ENCODE measurements at places on chromosomes 7 and 10.

DNA sequence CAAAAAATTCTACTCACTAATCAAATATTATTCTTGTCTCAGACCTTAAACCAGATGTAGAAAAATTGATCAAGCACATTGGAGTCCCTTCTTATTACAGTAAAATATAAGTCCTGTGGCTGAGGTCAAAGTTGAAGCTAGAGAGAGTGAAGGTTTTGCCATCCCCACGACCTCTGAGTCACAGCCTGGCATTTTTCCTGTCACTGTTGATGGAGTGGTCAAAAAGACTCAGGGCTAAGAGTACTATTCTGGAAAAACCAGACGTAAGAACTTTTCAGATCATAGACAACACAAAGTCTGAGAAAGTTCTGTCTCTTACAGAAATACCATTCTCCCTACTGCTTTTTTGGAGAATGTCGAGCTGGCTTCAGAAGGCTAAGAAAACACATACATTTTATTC is 323.7 kb upstream of the ANKRD30A start:
- DNase-seq, result no peak

GRCh38 chr10:125118011-125118611 is 42.3 kb downstream of the CTBP2 start:
- DNase-seq, result no peak

GRCh38 chr10:121338206-121338980 is 259.9 kb downstream of the FGFR2 start:
- no peak for DNase-seq

- DNase-seq, result no peak
These were observed 276.2 kb upstream of the KLF14 start for GRCh38 chr7:131010029-131010716.

- DNase-seq, result no peak
These were observed 143.5 kb upstream of the UNC5B start for GRCh38 chr10:71068861-71069271.

GRCh38 chr7:152859781-152860191 is 100.2 kb downstream of the ACTR3B start:
- no peak for DNase-seq

DNA sequence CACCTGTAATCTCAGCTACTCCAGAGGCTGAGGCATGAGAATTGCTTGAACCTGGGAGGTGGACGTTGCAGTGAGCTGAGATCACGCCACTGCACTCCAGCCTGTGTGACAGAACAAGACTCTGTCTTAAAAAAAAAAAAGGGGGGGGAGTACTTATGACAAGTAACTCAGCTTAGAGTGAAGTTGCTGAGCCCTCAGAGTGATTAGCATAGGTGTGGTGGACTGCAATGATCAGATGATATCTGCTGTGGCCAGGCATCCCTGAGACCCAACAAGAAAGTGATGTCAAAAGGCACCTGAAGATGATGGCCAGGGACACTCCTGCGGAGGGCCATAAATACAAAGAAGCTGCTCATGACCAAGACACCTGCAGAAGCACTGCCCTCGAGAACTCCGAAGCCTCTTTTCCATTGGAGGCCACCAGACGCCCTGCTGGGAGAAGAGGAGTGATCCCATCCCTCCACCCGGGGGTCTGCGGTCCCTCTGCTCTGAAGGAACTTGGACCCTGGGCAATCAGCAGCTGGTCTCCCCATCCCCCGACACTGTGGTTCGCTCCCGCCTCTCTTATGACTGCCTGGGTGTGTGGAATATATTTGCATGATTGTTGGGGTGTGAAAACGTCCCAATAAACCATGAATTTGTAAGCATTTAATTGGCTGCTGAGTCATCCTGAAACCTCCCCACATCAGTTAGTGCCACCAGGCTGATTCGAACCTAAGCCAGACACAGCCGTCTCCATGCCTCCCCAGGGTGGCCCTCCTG is 46.0 kb downstream of the RASGEF1A start:
- DNase-seq, result no peak

DNA sequence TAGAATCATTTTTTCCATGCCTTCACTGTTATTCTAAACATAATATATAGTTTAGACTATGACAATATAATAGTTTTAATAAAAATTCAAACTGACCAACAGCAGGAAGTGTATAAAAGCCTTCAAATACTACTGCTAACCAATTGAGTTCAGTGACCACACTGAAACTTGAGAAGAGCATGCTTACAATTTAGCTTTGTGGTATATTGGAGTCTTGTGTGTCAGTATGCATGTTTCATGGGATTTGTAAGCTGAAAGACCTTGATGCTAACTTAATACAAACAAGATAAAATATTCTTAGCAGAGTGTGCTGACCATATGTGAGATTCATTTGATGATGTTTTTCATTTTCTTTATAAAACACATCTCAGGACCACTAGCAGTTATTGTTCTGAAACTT is 395.5 kb downstream of the SUGCT start:
- DNase-seq, result no peak

GRCh38 chr7:28853150-28853549 is 105.0 kb downstream of the TRIL start:
- DNase-seq, result no peak

DNA sequence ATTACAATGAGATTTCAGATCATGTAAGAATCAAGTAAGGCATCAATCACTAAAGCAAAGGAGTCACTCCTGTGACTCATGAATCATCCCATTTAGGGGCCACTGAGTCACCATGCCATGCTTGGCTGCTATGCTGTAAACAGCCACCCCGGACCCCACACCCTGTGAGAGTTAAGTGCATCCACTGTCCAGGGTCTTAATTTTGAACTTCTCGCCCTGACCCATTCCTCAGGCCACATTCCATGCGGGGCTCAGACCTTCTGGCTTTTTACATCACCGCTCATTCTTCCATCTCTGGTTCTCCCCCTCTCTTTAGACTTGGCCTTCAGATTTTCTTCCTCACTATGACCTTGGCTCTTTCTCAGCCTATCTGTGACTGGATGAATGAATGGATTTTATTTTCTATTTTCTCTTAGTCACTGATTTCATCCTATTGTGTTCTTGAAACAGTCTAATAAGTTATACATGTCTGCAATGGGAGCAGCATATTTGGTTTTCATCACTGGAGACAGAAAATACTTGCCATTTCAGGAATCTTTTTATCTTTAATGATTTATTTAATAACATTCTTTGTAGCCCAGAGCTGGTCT is 239.6 kb downstream of the SKIDA1 start:
- no peak for DNase-seq

DNA sequence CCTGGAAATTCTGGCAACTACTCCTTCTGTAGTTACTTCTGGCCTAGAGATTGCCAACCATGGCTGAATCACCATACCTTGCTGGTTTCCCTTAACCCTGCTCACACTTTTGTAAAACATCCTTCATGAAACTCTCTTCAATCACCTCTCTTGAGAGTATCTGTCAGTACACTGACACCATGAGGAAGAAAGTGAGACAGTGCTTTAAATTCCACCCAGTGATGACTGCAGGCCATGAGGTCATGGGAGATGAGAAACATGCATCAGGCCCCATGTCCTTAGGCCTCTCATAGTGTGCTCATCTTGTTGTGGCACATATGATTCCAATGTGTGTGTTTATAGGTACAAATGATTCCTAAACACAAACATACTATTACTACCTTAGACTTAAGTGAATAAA is 24.6 kb upstream of the NAMPT start:
- DNase-seq, result no peak

DNA sequence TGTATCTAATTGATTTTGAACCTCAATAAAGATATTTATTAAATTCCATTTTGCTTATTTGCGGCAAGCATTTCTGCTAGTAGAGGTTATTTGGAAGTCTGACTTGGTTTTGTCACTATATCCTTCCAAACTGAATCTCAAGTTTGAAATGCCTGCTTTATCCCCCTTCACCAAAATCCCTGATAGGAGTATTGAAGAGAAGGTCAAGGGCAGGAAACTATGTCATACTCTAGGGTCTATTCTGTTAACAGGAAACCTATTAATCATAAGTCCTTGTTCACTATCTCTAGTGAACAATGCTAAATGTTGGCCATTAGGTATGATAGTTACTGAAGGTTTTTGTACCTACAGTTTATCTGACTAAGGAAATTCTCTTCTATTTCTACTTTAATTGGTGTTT is 11.5 kb downstream of the GNAT3 start:
- no peak for DNase-seq

- DNase-seq, result no peak
These were observed 4.0 kb downstream of the PON2 start for GRCh38 chr7:95430864-95431263.

- DNase-seq, result no peak
These were observed 1.2 kb downstream of the GFRA1 start for GRCh38 chr10:116271593-116272439.

- DNase-seq, result no peak
These were observed 34.6 kb downstream of the TRIM8 start for GRCh38 chr10:102678842-102679289.

GRCh38 chr7:45921699-45922519 is 837 bp upstream of the IGFBP3 start:
- DNase-seq, result peak; percentile 66

- no peak for DNase-seq
These were observed 109.4 kb downstream of the PPP1R17 start for GRCh38 chr7:31796375-31796774.

- no peak for DNase-seq
These were observed 114.6 kb downstream of the PRPF18 start for GRCh38 chr10:13701157-13701919.

DNA sequence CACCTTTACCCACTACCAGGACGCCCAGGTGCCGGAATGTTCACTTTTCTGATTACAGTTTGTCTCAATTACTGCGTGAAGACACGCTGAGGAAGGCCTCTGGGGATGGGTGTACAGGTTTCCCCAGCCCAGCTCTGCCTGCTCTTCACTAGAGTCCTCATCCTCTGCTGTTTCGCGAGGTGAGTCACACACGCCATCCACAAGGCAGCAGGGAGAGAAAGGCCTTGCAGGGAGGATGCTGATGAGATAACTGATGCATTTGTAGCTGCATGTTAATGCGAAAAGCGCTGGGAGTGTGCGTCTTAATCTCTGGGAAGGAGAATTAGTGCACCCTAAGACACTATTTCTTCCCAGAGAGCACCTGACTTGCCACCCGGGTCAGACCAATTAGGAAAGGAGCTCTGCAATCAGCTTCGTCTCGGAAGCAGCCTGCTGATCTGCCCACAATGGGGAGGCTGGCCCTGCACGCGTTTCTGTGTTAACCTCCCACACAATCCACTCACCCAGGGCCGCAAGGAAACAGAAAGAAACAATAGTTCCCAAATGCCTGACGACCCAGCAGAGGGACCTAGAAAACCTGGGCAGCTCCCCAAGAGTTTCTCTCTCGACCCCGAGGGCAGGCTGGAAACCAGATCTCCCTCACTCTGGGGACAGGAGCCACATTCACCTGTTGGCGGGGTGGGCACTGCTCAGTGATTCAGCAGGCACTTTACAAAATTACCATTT is 578.7 kb downstream of the GLRX3 start:
- no peak for DNase-seq

DNA sequence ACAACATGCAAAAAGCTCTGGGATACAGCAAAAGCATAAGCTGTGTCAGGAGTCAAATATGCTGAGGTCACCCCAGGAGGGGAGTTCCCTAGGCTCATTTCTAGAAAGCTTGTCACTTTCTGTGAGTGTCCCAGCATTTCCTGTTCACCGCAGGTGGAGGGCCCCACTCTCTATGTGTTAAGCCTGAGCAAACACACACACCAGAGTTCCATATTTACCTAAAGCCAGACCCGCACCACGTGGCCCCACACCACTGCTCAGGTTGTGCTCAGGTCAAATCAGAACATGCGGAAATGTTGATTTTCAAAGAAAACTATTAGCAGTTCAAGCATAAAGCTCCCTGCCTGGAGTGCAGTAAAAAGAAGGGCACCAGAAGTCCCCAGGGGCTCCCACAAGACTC is 259.6 kb upstream of the PPP2R2D start:
- DNase-seq, result no peak

GRCh38 chr10:114647545-114648138 is 10.4 kb downstream of the ABLIM1 start:
- DNase-seq, result no peak

GRCh38 chr10:7788639-7789286 is 786 bp downstream of the ATP5F1C start:
- DNase-seq, result no peak

- no peak for DNase-seq
These were observed 135.8 kb downstream of the CNNM2 start for GRCh38 chr10:103053659-103054581.

DNA sequence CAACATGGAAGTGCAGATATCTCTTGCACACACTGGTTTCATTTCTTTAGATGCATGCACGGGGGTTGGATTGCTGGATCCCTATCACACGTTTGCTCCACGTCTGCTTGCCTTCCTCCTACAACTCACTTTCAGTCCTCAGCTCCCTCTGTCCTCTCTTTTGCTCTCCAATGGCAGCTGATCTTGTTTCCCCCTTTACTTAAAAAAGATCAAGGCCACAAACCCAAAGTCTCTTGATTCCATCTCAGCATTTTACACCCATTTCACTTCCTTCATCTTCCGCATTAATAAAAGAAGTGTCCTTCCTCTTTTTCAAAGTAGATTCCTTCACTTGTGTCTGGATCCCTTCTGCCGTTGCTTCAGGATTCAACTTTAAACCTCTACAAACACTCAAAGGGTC is 245.2 kb downstream of the DOCK4 start:
- DNase-seq, result no peak

GRCh38 chr10:122852261-122852660 is 6.6 kb upstream of the CUZD1 start:
- DNase-seq, result no peak

- DNase-seq, result no peak
These were observed 101.7 kb upstream of the PTN start for GRCh38 chr7:137445268-137445667.

- DNase-seq, result no peak
These were observed 15.5 kb downstream of the LZTS2 start for GRCh38 chr10:101014966-101015581.

DNA sequence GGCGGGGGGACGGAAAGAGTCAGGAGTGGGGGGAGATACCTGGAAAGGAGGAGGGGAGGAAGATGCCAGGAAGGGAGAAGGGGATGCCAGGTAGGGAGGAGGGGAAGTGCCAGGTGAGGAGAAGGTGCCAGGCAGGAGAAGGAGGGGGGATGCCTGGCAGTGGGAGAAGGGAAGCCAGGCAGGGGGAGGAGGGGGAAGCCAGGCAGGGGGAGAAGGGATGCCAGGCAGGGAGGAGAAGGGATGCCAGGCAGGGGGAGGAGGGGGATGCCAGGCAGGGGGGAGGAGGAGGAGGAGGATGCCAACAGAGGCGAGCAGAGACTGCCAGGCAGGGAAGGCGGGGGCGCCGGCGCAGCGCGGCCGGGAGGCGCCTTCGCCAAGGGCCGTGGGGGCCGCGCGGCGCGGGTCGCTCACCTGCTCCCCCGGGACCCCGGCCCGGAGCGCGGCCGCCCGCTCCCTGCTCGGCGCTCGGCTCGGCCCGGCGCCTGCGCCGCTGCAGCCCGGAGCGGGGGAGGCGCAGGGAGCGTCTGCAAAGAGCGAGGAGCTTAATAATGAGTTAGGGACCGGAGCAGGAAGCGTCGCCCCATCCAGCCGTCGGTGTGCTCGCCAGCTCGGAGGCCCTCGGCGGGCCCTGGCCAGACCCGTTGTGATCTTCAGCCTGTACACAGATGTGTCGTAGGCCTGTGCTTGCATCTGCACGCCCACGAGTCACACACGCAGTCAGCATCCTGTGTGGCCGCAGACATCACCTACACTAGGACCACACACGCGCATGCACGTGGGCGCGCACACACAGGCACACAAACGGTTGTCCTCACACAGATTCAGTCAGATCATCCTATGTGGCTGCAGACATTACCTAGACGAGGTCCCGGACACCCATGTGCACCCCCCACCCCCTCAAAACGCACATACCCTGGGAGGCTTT is 28.4 kb upstream of the SMARCD3 start:
- DNase-seq, result no peak

GRCh38 chr7:140455743-140456142 is 23.6 kb downstream of the MKRN1 start:
- no peak for DNase-seq

All from urinary bladder (tissue), 4 donors.